Activated CD4-positive, alpha-beta T cell treated with anti-CD3 and anti-CD28 coated beads, Interleukin-2, Interleukin-4, amounts not matched to agents 100 ng/mL and 50 ng/mL, durations not matched to agents 16 hours and 8 hours (primary cell): ENCODE measurements at places on chromosomes 2 and 18.

DNA sequence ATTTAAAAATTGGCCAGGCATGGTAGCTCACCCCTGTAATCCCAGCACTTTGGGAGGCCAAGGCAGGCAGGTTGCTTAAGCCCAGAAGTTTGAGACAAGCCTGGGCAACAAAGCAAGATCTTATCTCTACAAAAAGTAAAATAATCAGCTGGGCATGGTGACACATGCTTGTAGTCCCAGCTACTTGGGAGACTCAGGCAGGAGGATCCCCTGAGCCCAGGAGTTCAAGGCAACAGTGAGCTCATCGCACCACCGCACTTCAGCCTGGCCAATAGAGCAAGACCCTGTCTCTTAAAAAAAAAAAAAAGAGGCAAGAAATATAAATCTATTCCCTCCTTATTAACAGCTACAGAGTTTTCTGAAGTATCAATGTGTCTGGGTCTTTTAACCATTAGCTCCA lies 51.9 kb downstream of the ESCO1 start:
- no peak for DNase-seq

GRCh38 chr2:56705713-56706112 lies 521.9 kb downstream of the CCDC85A start:
- DNase-seq = no peak

- DNase-seq = no peak
These were observed 44.7 kb upstream of the DNAH7 start for GRCh38 chr2:196113061-196113974.

- no peak for DNase-seq
These were observed 225.7 kb upstream of the CCDC150 start for GRCh38 chr2:196413821-196414274.

DNA sequence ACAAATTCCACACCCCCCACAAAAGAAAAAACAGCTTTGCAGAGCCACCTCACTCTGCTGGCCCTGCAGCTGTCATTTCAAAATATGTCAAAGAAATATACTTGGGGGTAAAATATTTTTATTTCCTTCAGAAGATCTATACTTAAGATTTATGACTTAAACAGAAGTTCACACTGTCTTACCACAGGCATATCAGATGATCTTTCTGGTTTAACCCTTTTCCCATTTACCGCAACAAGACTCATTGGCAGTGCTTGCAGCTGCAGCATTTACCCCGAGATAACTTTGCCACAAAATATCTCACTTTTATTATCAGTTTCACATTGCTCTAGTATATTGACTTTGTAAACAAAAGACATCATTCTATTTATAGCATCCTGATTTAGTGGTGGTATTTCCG lies 21.6 kb upstream of the SLC35G4 start:
- DNase-seq = peak; percentile 25

GRCh38 chr18:26649193-26649543 lies 100.8 kb upstream of the KCTD1 start:
- no peak for DNase-seq

- DNase-seq = no peak
These were observed 102.1 kb downstream of the SNTG2 start for GRCh38 chr2:1052771-1053191.
